ENCODE measurements at places on chromosomes 5 and 9.

- no peak overlapping the region for H3K4me3 ChIP-seq
- H3K27me3 ChIP-seq = no peaks in the 10 kb centered on the region
- H3K27ac ChIP-seq = no peak overlapping the region
- H3K36me3 ChIP-seq = peaks cover 8% of the 10 kb centered on the region
- peaks cover 29% of the 10 kb centered on the region for H3K4me1 ChIP-seq
Measured at GRCh38 chr5:62328772-62329491, 22.9 kb downstream of the KIF2A start.

DNA sequence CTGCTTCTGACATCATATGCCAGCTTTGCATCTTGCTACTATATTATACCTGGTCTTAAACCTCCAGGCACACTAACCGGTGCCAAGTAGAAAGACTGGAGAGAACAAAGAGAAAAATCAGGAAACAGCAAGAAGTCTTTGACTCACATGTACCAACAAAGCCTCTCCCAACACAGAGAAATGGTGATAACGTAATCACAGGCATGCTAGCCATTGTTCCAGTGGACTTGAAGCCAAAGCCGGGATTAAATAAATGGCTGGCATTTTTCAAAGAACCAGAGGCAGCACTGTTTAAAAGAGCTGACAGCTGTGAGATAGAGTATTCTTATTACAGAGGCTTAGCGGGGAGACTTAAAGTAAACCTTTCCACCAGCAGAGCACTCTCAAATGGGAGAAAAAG is 148.4 kb upstream of the NFIL3 start:
- peak overlapping the region; percentile 27 for H3K27ac ChIP-seq
- DNase-seq = no peak
- no peak overlapping the region for H3K4me3 ChIP-seq
- H3K4me1 ChIP-seq = peaks cover 18% of the 10 kb centered on the region
- H3K27me3 ChIP-seq = no peaks in the 10 kb centered on the region

DNA sequence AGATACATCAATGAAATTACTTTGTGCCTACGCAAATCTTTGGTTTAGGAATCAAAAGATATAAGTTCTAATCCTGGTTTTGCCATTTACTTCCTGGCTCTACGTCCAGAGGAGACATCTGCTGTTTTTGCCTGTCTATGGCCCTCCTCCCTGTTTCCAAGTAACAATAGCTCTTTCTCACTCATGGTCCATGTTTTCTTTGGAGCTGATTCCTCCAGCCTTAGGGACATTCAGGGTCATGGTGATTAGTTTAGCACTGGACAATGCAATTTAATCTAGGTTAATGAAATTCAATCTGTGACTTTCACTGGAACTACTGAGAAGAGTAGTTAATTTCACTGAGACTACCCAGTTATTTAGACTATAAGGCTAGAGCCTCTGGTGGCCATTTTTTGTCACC is 170.6 kb downstream of the SEMA6A start:
- no peak for DNase-seq
- H3K4me3 ChIP-seq = no peak overlapping the region
- no peaks in the 10 kb centered on the region for H3K36me3 ChIP-seq
- no peaks in the 10 kb centered on the region for H3K27me3 ChIP-seq
- peaks cover 25% of the 10 kb centered on the region for H3K4me1 ChIP-seq

DNA sequence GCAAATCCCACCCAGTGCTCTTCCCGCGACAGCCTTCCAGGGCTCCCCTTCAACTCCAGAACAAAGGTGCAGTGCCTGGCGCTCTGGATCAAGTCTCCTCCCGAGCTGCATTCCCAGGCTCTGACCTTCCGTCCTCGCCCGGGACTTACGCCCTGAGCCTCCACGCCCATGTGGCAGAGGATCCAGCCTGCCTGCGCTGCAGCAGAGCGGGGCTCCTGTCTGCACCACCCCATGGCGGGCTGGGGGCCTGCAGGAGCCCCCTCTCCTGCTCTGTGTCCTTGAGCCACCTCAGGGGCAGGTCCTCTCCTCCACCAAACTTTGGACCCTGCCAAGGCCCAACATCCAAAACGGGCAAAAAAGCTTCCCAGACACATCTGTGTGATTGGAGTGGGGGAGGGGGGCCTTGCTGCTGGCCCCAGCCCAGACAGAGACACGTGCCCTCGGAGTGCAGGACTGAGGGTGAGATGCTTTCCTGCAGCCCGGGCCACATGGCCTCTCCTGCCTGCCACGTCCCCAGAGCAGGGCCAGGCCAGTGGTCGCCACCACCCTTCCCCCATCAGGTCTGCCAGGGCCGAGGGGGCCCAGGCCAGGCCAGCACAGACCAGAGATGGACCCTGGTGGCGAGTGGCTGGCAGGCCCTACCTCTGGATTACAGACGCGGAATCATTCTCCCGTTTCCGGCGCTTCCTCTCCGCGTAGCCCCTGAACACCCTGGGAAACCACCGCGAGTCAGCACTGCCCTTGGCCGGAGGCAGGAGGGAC is 4.4 kb downstream of the NSMF start:
- DNase-seq = no peak
- peak overlapping the region; percentile 74 for H3K4me3 ChIP-seq
- H3K27ac ChIP-seq = peak overlapping the region; percentile 59
- H3K36me3 ChIP-seq = no peaks in the 10 kb centered on the region
- no peaks in the 10 kb centered on the region for H3K27me3 ChIP-seq
- no peaks in the 10 kb centered on the region for H3K4me1 ChIP-seq

GRCh38 chr9:126883636-126884035 is 23.2 kb downstream of the ZBTB34 start:
- H3K36me3 ChIP-seq = peaks cover 16% of the 10 kb centered on the region
- H3K27me3 ChIP-seq = no peaks in the 10 kb centered on the region
- H3K4me3 ChIP-seq = no peak overlapping the region

DNA sequence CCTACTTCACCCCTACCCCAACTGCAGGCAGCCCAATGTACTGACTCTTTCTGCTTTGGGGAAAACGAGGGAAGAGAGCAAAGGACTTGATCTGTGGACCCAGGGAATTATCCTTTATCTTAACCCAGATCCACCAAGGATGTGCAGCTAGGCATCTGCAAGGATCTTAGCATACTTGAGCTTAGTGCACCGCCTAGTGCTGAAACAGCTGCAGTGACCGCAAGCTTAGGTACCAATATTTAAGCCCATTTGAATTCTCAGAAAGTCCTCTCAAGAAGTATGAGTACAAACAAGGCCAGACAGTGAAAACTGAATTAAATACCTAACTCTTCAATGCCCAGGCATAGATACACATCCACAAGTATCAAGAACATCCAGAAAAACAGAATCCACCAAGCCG is 576.7 kb upstream of the ADAMTS16 start:
- no peak overlapping the region for H3K4me3 ChIP-seq
- no peak for DNase-seq
- no peaks in the 10 kb centered on the region for H3K4me1 ChIP-seq
- H3K27ac ChIP-seq = no peak overlapping the region
- H3K27me3 ChIP-seq = peaks cover 6% of the 10 kb centered on the region

GRCh38 chr9:87564791-87565241 is 67.1 kb downstream of the DAPK1 start:
- H3K36me3 ChIP-seq = peaks cover 32% of the 10 kb centered on the region
- H3K4me3 ChIP-seq = no peak overlapping the region
- H3K27ac ChIP-seq = peak overlapping the region; percentile 46
- no peaks in the 10 kb centered on the region for H3K27me3 ChIP-seq
- H3K4me1 ChIP-seq = peaks cover 55% of the 10 kb centered on the region
- DNase-seq = no peak

DNA sequence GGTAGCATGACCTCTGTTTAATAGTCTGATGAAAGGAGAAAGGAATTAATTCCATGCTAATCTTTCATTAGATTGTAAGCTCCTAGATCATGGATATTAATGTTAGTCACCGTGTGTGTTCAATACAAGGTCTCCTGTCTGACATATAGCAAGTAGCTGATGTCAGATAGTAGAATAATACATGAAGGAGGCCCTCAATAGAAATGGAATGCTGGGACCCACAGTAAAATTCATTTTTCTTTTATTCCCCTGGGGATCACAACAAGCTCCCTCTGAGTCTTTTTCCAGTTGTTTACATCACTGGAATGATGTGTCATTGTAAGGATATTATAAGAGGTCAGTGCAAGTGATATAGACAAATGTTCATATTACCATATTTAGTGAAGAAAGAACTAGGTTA is 240.3 kb upstream of the TRPC7 start:
- H3K27me3 ChIP-seq = peaks cover 3% of the 10 kb centered on the region
- no peak overlapping the region for H3K4me3 ChIP-seq
- H3K4me1 ChIP-seq = no peaks in the 10 kb centered on the region
- DNase-seq = no peak
- H3K36me3 ChIP-seq = no peaks in the 10 kb centered on the region

- H3K4me1 ChIP-seq = no peaks in the 10 kb centered on the region
- H3K36me3 ChIP-seq = no peaks in the 10 kb centered on the region
- H3K27ac ChIP-seq = no peak overlapping the region
- no peak for DNase-seq
- no peaks in the 10 kb centered on the region for H3K27me3 ChIP-seq
Measured at GRCh38 chr9:9674461-9674860, 938.3 kb downstream of the PTPRD start.

DNA sequence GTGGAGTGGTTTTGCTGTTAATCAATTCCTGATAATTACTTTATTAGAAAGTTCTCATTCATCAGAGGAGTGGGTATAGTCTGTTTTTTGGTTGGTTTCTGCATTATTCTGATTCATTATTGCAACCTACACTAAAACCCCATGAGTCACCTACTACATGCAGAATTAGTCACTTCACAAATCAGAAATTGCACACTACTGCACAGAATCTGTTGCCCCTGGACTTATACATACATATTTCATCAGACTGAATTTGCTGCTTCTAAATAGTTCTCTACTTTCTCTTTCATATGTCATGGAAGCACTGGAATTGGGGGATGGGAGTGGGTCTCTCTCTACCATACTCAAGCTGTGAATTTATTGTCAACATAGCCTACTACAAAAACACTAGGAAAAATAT is 585.1 kb downstream of the DNAH5 start:
- no peaks in the 10 kb centered on the region for H3K27me3 ChIP-seq
- no peak overlapping the region for H3K27ac ChIP-seq
- no peaks in the 10 kb centered on the region for H3K36me3 ChIP-seq
- no peaks in the 10 kb centered on the region for H3K4me1 ChIP-seq
- no peak overlapping the region for H3K4me3 ChIP-seq

- no peak overlapping the region for H3K4me3 ChIP-seq
- peak overlapping the region; percentile 21 for H3K27ac ChIP-seq
- H3K36me3 ChIP-seq = no peaks in the 10 kb centered on the region
- peaks cover 12% of the 10 kb centered on the region for H3K27me3 ChIP-seq
- DNase-seq = peak; percentile 79
Measured at GRCh38 chr5:136769900-136770684, 404.7 kb upstream of the TRPC7 start.

DNA sequence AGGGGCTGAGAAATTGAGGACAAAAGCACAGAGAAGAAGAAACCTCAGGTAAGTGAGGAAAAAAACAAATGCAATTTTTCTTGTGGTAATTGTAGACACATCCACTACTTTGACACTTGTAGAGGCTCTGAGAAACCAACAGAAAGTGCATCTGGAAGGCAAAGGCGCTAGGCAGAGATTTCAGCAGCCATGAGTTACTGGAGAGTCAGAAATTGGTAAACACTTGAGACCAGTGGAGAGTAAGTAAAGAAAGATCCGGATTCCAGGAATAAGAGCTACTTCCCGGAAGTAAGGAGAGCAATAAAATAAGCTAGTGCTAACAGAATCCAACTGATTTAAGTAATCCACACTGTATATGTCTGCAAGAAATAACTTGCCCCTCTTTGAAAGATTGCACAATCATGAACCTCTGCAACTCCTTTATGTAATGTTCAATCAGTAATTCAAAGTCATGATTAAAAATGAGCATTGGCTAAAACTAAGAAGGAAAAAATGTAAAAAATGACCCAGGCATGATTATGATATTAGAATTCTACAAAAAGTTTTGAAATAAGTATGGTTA is 382.1 kb downstream of the CDH18 start:
- DNase-seq = no peak
- no peaks in the 10 kb centered on the region for H3K36me3 ChIP-seq
- no peaks in the 10 kb centered on the region for H3K27me3 ChIP-seq
- H3K4me3 ChIP-seq = no peak overlapping the region

- no peaks in the 10 kb centered on the region for H3K27me3 ChIP-seq
- no peaks in the 10 kb centered on the region for H3K4me1 ChIP-seq
- H3K4me3 ChIP-seq = no peak overlapping the region
- no peak overlapping the region for H3K27ac ChIP-seq
Measured at GRCh38 chr5:121432-121831, 29.5 kb downstream of the PLEKHG4B start.

GRCh38 chr5:94267350-94267899 is 351.0 kb downstream of the KIAA0825 start:
- H3K27me3 ChIP-seq = no peaks in the 10 kb centered on the region
- H3K4me3 ChIP-seq = no peak overlapping the region
- H3K27ac ChIP-seq = no peak overlapping the region
- no peaks in the 10 kb centered on the region for H3K36me3 ChIP-seq
- H3K4me1 ChIP-seq = no peaks in the 10 kb centered on the region

GRCh38 chr9:133467101-133467500 is 7.3 kb downstream of the CACFD1 start:
- no peak for DNase-seq
- peaks cover 3% of the 10 kb centered on the region for H3K4me1 ChIP-seq
- no peaks in the 10 kb centered on the region for H3K36me3 ChIP-seq
- H3K4me3 ChIP-seq = no peak overlapping the region

DNA sequence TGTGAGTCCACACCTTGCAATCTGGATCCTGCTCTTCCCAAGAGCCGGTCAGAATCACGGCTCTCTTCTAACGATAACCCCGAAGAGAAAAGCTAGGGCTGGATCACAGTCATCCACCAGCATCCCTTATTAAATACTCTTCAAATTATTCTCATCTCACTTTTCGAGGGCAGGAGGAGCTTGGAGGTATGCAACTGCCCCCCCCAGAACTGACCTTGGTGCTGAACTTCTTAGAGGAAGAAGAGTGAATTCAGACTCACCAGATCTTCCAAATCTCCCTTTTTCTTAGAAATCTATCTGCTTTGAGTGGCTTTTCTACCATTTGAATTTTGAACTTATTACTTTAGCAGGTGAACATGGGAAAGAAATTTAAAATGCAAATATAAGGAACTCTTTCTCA is 75.7 kb downstream of the MED10 start:
- H3K27ac ChIP-seq = no peak overlapping the region
- no peaks in the 10 kb centered on the region for H3K36me3 ChIP-seq
- DNase-seq = no peak

- H3K27me3 ChIP-seq = no peaks in the 10 kb centered on the region
- peak; percentile 76 for DNase-seq
- peak overlapping the region; percentile 80 for H3K27ac ChIP-seq
- H3K4me1 ChIP-seq = peaks cover 8% of the 10 kb centered on the region
Measured at GRCh38 chr9:128456613-128457061, 831 bp downstream of the ODF2 start.

DNA sequence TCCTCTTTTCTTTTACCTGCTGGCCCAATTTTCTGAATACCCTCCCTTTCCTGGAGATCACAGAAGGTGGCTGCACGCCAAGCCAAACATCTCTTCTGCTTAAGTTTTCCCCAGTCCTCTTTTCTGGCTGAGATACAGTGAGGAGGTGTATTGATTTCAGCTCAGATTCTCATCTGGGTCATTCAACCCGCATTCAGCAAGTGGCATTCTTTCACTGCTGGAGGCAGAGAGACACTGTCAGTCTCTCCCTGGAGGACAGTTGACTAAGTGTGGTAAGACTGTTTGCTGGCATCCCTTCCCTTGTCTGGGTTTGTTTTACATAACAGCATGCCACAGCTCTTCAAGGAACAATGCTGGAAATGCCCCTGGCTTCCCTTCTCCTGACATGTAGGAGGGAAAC is 60.5 kb downstream of the GABRG2 start:
- H3K36me3 ChIP-seq = no peaks in the 10 kb centered on the region
- no peak overlapping the region for H3K27ac ChIP-seq
- H3K4me3 ChIP-seq = no peak overlapping the region
- no peak for DNase-seq
